Placental pericyte (primary cell): ENCODE measurements at places on chromosomes 2 and 18. TPM values are rescaled to one million over a fixed set of nuclear protein-coding genes. Genes with fewer than 3 reads are reported as not detected.

IL36G gene
- not detected in 2 replicates for total RNA-seq

GGCX gene
- 54.9 and 56.6 TPM in 2 replicates for total RNA-seq

LYPD6B gene
- total RNA-seq, result 5.4 and 12.5 TPM in 2 replicates

RGPD4 gene
- total RNA-seq, result under 0.01 TPM in 1 of 2 replicates, not detected in the other

PLB1 gene
- 0.86 and 2.4 TPM in 2 replicates for total RNA-seq

SH3RF3 gene
- 11.6 and 32.4 TPM in 2 replicates for total RNA-seq
